Activated naive CD8-positive, alpha-beta T cell treated with anti-CD3 and anti-CD28 coated beads, Interleukin-2, amount 10 ng/mL, durations not matched to agents 7 days and 5 days (primary cell): ENCODE measurements at places on chromosomes 3 and 15.

GRCh38 chr3:160403028-160403545 is 3.6 kb downstream of the SMC4 start:
- no peak for DNase-seq

- DNase-seq: no peak
Observed at GRCh38 chr3:40465456-40465855, 8.3 kb downstream of the RPL14 start.

DNA sequence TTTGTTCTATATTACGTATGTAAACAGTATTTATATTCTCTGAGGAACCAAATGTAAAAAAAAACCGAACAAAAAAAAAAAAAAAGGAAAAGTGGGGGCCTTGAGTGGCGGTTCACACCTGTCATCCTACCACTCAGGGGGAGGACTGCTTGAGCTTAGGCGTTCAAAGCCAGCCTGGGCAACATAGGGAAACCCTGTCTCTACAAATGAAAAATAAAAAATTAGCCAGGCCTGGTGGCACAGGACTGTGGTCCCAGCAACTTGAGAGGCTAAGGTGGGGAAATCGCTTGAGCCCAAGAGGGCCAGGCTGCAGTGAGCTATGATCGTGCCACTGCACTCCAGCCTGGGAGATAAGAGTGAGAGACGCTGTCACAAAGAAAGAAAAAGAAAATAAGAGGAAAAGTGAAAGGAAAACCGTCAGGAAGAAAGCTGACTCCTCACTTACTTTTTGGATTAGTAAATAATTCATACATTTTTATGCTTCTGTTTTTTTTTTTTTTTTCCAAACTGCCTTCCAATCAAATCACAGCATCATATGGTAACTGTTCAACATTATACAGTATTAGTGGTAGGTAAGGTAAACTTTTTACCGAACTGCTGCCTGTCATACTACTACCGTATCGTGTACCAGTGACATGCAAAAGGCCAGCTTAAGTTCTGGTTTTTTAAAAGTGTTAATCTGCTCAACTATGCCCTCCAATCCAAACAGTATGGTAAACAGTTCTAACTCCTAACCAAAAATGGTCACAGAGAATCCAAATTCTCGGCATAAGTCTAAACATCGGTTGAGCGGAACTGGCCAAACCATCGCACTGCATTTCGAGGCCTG is 1.2 kb downstream of the PHC3 start:
- peak; percentile 37 for DNase-seq

- no peak for DNase-seq
Observed at GRCh38 chr15:46413799-46414198, 779.0 kb downstream of the SQOR start.

DNA sequence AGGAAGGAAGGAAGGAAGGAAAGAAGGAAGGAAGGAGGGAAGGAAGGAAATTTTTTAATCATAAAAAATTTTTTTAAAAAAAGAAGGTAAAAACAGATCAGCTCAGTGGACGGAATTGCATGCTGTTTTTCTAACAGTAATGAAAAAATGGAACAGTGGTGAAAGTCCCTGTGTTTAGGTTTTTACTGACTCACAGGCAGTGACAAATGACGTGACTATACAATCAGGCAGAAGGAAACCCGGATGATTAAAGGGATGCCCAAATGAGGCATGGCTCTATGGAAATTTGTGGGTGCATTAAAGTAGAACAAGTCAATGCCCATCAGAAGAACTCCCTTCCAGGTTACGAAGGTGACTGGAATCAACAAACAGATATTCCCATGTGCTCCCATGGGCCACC is 135.0 kb downstream of the IMPG2 start:
- no peak for DNase-seq

DNA sequence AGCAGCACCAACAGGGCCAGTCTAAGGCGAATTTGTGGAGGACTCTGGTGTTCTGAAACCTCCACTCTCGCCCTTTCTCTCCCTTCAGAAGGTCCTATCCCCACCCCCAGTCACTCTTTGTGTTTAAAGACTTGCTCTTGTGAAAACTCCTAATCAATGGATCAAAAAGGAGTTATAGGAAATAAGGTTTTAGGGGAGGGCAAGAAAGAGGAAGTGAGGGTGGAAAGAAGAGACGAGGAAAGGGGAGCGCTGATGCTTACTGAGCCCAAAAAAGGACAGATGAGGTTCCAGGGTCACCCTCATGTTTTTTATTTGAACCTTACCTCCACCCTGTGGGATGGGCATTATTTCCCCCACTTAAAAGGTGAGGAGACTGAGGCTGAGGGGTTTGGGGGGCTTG is 70.0 kb upstream of the SLC6A11 start:
- DNase-seq: no peak

- no peak for DNase-seq
Observed at GRCh38 chr15:95086531-95087252, 855.3 kb downstream of the MCTP2 start.

DNA sequence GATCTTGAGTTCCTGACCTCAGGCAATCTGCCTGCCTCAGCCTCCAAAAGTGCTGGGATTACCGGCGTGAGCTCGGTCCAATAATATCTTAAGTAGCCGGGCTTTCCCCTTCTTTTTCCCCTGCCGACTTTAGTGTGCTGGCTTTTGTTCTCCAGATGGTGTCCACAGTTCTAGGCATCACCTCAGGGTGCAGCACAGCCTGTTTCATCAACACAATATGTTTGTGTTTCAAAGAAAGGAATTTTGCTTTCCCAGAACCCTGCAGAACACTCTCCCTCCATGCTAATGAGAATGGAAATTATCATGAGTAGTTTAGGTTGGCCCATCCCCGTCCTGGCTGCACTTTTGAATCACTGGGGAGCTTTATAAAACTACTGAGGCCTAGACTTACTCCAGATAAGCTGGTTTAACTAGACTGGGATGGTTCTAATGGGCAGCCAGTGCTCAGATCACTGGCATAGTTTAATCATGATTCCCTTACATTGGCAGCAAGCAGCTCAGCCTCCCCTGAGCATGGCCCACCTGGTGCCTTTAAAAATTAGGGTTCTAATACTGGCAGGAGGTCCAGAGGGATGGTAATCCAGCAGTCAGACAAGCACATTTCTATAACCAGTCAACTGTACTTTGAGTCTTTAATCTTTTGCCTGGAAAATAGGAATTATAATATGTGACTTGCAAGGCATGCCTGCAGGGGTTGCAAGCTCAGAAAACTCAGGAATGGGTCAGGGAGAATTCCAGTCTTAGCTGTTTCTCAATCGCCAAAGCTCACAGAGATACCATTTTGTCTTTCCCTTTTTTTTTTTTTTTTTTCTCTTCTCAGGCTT is 127.6 kb upstream of the RASGRP1 start:
- no peak for DNase-seq

DNA sequence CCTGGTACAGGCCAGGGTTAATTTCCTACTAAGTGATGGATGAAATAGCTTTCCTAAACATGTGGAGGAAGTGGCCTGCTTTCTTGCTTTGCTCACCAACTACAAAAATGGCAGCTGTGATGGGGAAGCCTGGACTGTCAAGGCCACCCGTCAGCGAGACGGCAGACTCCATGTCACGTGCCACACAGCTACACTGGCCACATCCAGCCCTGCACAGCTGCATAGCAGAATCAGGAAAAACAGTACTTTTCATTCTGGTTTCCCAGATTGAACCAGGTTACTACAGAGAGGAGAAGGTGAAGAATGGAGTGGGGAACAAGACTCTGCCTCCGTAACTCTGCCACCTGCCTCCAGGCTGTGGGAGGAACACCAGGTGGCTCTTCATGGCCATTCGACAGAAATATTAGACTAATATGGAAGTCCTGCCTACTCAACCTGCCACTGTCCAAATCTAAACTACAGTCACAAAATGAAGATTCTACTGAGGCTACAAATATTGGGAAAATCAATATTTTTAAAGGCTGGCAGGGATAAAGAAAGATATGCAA is 174.3 kb downstream of the MAGI1 start:
- no peak for DNase-seq

GRCh38 chr3:188583341-188584161 is 429.6 kb downstream of the LPP start:
- no peak for DNase-seq

GRCh38 chr3:138785951-138786350 is 48.8 kb downstream of the PIK3CB start:
- no peak for DNase-seq

DNA sequence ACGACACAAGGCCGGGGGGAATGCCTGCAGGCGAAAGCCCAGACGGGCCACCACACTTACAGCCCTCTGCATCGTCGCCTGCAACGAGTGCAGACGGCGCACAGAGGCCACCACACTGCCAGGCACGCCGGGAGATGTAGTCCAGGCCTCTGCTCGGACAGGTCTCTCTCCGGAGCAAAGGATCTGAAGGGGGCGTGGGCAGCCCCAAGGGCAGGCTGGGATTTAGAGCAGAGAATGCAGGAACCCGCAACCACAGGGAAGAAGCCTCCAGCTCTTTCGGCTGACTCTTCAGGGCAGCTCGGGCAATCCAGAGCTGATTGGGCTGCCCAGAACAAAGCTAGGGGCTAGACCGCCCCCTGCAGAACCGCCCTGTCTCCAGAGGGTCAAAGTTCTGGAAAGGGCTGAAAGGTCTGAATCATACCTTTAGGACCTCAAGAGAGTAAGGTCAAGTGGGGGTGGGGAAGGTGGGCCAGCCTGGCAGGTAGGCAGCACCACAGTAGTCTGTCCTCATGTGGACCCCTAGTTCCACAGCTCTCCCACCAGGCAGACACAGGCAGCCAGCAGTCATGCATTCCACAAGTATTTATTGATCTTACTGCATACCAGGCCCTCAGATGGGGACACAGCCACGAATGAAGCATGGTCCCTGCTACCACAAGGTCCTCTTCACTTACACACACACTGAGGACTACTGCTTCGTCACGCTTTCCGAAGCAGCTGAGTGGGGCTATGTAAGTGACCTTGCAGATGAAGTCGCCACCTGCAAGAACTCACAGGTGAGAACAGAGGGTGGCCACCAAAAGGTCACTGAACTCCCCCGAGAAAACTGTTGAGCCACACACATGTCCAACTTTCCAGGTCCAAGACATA is at the start of gene AMT:
Gene AMT, minus strand, starts transcription at position 95 of the 870 bp plus-strand sequence. Its CDS starts 23 bp downstream, at position 72.
- DNase-seq: no peak

DNA sequence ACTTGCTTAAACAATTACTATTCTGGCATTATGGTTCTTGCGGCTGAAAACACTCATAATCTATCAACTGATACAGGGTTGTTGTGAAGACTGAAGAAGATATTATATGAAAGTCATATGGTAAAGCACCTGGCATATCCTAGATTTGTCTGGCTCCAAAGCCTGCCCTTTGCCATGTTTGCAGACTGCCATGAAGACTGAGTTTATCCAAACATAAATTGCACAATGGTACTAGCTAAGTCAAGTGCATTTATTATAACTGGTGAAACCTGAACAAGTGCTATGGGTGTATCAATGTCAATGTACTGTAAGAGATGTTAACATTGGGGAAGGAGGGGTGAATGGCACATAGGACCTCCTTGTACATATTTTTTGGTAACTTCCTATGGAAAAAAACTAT is 87.4 kb upstream of the MEX3B start:
- no peak for DNase-seq
